Stimulated activated CD4-positive, alpha-beta T cell treated with anti-CD3 and anti-CD28 coated beads, Interleukin-4, amount 100 ng/mL, for 1 hour (primary cell): ENCODE measurements at places on chromosomes 3 and 15.

DNA sequence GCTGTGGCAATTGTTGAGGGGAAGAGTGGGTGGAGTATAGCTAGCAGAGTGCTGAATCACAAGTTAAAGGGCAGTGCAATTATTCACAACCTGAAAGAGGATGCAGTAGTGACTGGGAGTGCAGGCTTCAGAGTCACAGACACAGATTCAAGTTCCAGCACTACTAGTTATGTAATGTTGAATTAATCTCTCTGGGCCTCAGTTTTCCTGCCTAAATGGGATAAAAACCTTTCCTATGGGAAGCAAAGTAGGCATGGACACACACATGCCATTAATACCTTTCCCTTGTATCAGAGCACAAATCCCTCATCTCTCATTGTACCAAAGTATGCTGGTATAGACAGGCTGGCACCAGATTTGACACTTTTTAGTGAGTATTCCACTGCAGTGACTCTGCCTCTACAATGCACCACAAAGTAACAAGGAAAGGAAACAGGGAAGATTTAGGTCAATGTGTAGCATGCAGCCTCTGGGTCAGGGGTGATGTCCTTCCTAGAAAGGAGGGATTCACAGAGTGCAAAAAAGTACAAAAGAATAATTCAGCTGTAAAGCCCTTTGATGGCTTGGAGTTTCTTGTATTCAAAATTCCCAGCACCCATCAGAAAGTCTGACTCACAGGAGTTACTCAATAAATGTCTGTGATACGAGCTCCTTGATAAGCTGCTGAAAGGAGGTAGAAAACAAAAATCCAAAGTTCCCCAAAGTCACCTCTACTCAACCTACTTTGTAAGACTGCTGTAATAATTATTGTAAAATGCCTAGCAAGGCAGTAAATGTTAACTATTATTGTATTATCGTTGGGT is 507.5 kb upstream of the TGFBR2 start:
- no peak for DNase-seq

DNA sequence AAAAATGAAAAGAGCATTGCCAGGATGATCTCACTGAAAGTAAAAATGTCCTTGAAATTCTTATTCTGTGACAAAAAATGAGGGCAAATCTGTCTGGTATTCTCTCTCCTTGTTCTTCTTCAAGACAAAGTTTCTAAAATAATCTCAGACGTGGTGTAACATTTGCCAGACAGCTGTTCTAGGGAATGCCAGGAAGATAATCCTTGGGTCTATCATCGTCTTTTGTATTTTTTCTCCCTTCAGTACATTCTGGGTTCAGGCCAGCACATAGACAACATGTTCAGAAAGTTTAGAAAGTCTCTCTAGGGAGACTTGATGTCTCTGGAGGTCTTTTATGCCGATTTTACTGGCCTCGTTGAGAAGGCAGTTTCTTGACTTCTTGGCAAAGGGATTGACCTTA is 121.2 kb upstream of the HES1 start:
- DNase-seq = no peak

DNA sequence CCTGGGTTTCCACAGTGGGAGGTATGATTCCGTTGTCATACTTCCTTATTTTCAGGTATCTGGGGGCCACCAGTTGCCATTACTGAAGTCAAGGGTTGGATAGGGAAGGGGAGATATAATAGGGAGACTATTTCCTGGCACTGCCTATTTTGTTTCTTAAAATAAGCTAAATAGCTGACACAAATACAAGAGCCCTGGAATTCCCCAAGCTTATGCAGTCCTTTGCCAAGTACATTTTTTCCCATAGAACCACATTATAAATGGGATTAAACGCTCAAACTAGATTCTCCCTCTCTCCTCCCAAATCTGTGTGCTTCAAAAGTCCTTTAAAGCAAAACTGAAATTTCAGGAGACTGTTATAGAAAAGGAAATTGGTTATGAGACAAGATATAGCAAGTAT is 68.7 kb downstream of the AP4E1 start:
- DNase-seq = no peak

- DNase-seq = no peak
Measured at GRCh38 chr3:107882881-107883280, 207.9 kb downstream of the CD47 start.

DNA sequence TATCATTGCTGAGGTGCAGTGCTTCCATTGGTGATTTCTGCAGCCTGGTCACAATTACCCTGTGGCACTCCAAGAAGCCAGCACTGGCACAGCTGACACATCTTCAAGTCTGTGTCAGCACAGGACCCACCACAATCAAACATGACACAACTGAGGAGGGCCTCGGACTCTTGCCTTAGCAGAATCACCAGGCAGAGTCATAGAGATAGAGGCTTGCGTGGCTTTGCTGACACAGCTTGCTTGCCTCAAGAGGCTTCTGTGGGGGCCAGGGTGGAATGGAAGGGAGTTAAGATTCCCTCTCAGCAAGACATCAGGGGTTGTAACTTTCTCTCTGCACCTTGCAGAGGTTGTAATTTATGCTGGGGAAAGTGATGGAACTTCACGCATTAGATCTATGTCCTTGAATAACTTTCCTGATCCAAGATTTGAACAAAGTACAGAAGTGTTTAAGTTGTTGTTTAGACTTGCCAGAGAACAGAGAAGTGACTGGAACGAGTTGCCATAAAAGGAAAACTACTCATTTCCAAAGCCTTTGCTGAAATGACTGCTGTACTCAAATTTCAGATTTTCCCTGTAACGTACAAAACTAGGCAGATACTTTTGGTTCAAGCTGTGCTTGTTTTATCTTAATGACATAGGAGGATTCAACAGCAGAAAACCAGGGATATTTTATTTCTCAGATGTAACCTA is 170.7 kb downstream of the DIPK2A start:
- no peak for DNase-seq

GRCh38 chr3:154729741-154730140 is 299.8 kb upstream of the GPR149 start:
- DNase-seq = no peak

GRCh38 chr15:76996526-76997401 is 1.8 kb downstream of the PSTPIP1 start:
- peak; percentile 68 for DNase-seq

- DNase-seq = no peak
Measured at GRCh38 chr3:58214484-58215316, 3.9 kb upstream of the DNASE1L3 start.

DNA sequence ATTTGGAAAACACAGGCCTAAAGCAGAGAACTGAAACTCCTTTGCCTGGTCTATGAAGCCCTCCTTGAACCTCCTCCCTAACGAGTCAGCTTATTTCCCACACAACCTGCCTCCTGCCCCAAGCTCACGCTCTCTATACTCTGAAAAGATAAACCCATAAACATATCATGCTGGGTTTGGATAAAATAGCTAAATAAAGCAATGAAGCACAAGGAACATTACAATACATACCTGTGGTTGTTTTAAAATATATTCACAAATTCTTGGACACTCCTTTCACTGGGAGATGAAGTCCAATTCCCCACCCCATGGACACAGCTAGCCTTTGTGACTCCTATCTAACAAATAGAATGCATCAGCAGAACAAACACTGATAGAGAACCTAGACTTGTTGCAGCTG is 98.2 kb downstream of the PLCH1 start:
- no peak for DNase-seq

DNA sequence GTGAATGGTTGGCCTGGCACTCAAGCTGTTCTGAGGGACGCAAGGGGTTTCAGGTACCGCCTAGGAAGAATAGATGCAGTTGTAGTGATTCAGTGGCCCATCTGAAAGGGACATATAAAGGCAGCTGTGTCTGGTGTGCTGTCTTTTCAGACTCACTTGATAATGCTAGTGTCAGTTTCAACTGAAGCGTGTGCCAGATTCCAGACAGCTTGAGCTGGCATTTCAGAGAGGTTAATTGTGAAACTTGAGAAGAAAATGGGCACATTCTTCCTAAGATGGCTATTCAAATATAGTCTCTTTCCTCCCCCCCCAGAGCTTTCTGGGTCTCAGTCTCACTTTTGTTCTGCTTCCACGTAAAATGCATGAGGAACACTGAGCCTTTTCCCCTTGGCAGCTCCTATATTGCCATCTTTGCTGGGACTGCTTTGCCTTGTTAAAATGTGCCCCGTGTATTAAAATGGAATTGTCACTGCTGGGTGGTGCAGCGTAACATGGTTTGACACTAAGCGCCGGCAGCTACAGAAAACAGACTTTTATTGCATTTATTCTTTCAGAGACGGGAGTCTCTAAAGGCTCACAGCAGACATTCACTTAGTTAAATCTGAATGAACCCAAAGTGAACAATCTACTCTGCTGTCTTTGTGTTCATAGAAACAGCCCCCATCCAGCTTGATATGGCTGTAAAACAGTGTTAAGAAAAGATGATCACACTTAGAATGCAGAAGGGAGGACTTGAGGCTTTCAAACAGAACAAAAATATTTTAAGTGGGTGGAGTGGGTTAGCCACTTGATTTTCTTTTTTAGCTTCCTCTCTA is 478.7 kb downstream of the RBMS3 start:
- DNase-seq = no peak

DNA sequence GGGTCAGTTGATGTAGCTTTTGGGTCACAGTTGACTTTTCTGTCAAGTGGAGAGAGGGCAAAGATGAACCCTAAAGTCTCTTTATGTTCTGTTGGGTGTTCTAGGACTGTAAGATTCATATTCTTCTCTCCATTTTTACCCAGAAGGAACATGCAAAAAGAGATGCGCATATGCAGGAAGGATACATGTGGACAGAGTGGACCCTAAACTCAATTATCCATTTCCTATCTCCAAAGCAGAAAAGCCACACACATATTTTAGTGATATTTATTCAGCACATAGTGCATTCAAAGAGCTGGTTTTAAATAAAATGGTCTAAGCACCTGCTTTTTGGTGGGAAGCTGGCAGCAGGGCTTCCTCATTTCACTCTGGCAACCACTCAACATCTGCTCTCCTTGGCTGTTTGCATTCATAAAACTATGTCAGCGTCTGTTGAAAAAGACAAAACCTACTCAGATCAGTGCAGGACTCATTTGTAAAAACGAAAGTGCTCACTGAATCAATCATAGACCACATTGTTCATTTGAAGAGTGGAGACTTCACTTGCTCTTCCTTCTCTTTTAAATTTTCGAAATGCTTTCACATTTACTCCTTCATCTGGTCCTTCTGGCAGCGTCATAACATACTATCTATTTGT is 96.6 kb downstream of the SEMA6D start:
- DNase-seq = no peak

DNA sequence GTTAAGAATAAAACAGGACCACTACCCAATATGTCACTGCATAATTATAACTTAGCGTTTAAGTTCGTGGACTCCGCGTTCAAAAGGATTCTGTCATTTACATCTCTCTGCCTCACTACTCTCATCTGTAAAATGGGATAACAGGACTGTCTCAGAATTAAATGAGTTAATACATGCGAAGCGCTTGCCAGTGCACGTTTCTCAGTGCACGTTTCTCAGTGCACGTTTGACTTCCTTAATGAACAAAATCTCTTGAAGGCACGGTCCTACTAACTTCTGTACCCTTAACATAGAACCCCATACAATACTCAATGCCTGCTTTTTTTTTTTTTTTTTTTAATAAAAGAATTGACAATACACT is 499 bp downstream of the RABL3 start:
- no peak for DNase-seq

GRCh38 chr3:171026597-171027293 is at the start of gene SLC2A2:
SLC2A2 (minus strand) TSS chr3:171026720; CDS start chr3:171026670, 50 bp downstream.
- no peak for DNase-seq

GRCh38 chr3:113548501-113548900 is 16.1 kb downstream of the SIDT1 start:
- DNase-seq = no peak

- no peak for DNase-seq
Measured at GRCh38 chr15:83571820-83572707, 81.9 kb upstream of the ADAMTSL3 start.

- DNase-seq = peak; percentile 25
Measured at GRCh38 chr3:194137008-194137505, 1.1 kb downstream of the HES1 start.

GRCh38 chr3:44323341-44323955 is 15.1 kb upstream of the TCAIM start:
- DNase-seq = peak; percentile 47

DNA sequence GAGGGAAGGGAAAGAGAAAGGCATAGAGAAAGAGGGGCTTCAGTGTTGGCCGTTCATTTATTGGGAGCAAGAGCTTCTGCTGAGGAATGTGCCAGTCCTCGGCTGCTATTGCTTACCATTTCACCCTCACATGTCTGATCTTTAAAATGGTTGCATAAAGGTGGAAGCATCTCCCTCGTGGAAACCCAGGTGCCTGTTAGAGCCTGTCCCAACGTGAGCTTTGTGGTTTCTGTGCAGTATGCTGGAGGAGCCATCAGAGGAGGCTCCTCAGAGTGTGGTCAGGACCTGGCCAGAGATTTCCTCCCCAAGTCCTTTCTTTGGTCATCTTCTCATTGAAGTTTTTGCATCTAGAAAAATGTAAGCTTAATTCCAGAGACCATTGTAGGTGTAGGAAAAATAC is 34.4 kb downstream of the PSMD6 start:
- DNase-seq = no peak

DNA sequence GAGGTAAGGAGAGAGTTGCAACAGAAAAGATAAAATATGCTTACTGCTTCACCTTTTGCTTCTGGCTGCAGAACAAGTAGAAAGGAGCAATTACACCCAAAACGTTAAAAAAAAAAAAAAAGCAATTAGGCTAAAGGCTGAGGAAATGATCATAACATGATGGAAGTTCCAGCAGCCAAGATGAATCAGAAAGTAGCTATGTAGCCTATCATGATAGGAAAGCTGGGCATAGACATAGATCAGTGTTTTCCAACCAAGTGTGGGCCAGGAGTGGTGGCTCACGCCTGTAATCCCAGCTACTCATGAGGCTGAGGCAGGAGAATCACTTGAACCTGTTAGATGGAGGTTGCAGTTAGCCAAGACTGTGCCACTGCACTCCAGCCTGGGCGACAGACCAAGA is 52.6 kb downstream of the AGTR1 start:
- DNase-seq = no peak

- no peak for DNase-seq
Measured at GRCh38 chr3:124759666-124760401, 29.6 kb downstream of the UMPS start.

DNA sequence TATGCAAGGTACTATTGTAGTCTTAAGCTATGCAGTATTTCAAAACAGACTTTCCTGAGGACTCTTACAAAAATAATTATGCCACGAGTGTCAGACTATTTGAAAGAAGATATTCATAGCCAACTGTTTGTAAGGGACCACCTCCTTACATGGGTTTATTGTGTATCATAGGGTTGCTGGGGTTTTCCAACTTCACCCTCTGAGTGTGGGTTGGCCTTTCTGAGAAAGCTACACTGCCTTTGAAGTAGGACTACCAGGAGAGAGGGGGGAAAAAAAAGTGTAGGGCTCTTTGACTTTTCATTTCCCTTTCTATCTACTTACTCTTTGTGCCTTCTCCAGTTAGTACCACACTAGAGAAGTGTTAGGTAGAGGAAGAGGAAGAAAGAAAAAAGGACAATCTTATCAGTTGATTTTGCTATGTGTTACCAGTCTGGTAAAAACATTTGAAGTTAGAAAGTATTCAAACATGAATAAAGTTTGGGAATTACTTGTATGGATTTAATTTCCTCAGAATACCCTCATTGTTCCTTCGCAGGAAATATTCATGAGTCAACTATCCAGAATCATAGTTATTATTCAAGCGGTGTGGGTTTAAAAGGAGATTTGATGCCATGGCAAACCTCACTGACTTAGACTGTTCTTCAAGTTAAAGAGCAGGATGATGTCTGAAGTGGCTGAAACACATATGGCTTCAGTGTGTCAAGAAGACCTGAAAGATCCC is 329.3 kb upstream of the THBS1 start:
- no peak for DNase-seq

- DNase-seq = peak; percentile 92
Measured at GRCh38 chr3:49719214-49719884, at the start of gene AMIGO3. AMIGO3 (minus strand) TSS chr3:49719684; CDS start chr3:49719465, 219 bp downstream.
